H9 (cell line): ENCODE measurements at places on chromosomes 3 and 15. TPM values are rescaled to one million over a fixed set of nuclear protein-coding genes. Genes with fewer than 3 reads are reported as not detected.

GRCh38 chr15:92596623-92597022 is 59.0 kb downstream of the FAM174B start:
- no peaks in the 10 kb centered on the region for H3K4me1 ChIP-seq
- no peak overlapping the region for H3K27ac ChIP-seq
- no peaks in the 10 kb centered on the region for H3K36me3 ChIP-seq
- H3K4me3 ChIP-seq, result no peak overlapping the region
- no peaks in the 10 kb centered on the region for H3K27me3 ChIP-seq

ALS2CL gene
- total RNA-seq, result 4.9 and 5.0 TPM in 2 replicates

USP19 gene
- 66.3 and 68.9 TPM in 2 replicates for total RNA-seq

RPL39L gene
- total RNA-seq, result 70.8 and 71.7 TPM in 2 replicates

ZWILCH gene
- 47.2 and 48.0 TPM in 2 replicates for total RNA-seq
